Effector CD4-positive, alpha-beta T cell (primary cell): ENCODE measurements at places on chromosomes 11 and 22.

DNA sequence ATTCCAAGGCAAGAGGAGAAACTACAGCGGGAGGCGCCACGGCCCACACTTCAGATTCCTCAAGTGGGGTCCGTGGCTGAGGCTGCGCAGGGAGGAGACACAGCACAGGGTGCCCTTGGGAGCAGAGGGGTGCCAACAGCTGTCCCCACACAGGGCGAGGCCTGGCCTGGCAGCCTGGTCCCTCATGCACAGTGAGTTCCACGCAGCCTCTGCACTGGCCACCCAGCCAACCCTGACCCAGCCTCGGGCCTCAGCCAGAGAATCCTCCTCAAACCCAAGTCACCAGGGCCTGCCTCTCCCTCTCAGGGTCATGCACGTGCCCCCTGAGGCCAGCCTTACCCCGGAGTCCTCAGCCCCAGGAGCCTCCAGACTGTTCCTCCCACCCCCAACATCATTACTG, 22.4 kb upstream of the MOB2 start:
- DNase-seq: no peak

- DNase-seq: no peak
Measured at GRCh38 chr11:457111-457760, 7.2 kb downstream of the PTDSS2 start.

GRCh38 chr22:37215890-37216289, 3.6 kb upstream of the SSTR3 start:
- no peak for DNase-seq

- no peak for DNase-seq
Measured at GRCh38 chr11:35302398-35302797, 117.0 kb downstream of the SLC1A2 start.

- DNase-seq: peak; percentile 71
Measured at GRCh38 chr11:116791002-116791812, 472 bp downstream of the APOA5 start.

GRCh38 chr11:111688013-111688412, 78.2 kb downstream of the PPP2R1B start:
- DNase-seq: no peak

DNA sequence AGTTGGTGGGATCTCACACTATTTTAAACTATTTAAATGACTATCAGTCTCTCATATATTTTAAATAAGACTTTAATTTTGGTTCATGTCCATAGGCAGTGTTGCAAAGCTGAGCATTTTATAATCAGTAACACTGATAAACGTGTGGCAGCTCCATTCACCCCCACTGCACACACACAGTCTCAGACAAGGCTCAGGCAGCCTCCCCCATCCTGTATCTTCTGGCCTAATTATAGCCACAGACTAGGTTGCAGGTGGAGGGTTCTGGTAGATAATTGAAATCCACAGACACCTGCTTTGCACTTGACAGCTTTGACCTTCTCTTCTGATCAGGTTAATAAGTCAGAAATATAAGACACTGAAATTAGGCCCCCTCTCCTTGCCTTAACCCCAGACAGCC, 118.5 kb upstream of the LDLRAD3 start:
- DNase-seq: no peak

- no peak for DNase-seq
Measured at GRCh38 chr11:1749395-1750351, 722 bp downstream of the IFITM10 start.

DNA sequence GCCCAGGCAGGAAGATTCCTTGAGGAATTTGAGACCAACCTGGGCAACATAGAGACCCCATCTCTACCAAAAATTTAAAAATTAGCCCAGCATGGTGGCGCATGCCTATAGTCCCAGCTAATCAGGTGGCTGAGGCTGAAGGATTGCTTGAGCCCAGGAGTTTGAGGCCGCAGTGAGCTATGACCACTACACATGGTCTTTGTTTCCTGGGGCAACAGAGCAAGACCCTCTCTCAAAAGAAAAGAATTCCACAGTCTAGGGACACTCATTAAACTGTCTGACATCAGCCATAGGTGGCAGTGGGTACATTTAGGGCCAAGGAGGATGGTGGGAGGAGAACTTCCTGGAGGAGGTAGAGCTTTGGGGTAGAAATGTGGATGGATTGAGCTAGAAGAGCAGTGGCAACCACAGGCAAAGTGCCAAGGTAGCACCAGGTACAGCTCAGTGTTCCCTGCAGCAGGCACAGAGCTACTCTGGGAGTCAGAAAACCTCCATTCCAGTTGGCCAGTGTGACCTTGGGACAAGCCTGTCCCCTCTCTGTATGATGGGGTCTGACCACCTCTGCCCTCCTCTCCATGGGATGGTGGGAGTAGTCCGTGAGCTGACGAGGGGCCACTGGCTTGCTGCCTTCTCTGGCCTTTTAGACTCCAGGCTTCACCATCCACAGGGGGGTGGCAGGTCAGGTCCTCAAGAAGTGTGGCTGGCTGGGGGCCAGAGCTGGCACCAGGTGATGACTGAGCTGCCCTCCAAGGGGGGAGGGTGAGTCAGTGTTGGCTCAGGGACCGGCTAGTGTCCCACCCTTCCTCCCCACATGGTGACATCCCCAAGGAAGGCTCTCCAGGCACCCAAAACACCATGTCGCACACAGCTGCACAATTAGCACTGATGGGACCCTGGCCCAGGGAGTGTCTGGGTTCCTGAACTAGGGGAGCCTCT, 3.7 kb upstream of the CLCF1 start:
- DNase-seq: no peak

GRCh38 chr11:121716060-121716459, 263.3 kb upstream of the SORL1-AS1 start:
- no peak for DNase-seq

DNA sequence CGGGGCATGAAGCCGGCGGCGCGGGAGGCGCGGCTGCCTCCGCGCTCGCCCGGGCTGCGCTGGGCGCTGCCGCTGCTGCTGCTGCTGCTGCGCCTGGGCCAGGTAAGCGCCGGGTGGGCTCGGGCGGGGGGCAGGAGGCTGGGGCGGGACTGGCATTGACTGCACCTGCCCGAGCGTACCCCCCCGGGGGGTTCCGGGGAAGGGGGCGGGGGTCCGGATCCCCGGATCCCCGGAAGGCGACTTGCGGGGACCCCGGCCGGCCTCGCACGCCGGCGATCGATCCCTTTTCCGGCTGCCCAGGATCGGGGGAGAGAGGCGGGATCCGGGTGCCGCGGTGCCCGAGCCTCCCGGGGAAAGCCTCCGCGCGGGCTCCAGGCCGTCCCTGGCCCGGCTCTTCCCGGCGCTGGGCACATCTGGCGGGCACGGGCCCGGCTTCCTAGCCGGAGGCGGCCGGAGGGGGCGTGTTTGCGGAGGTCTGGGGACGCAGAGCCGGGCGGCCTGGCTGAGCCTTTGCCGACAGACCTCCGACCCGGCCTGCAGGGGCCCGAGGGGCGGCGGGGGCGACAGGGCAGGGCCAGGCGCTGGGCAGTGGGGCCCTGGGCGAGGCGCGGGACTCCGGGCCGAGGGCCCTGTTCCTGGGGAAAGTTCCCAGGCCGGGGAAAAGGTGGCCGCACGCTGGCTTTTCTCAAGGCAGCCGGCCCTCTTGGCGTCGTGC, 705 bp downstream of the PTPRJ start:
- no peak for DNase-seq

DNA sequence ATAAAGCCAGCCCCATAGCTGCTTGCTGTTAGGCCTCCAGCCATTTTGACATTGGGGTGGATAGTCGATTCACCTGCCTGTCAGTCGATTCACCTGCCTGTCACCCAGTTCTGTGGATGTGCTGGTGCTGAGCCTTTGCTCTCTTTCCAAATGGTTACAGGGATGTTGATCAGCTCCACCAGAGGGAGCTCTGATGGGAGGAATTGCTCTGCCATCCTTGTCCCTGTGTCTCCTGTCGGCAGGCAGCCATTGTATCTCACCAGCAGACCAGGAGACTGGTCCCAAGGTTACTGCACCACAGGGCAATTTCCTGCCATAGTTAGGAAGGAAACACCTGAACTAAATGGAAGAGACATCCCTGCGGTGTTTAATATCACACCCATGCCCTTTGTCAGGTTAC, 6.1 kb downstream of the MPEG1 start:
- DNase-seq: no peak

DNA sequence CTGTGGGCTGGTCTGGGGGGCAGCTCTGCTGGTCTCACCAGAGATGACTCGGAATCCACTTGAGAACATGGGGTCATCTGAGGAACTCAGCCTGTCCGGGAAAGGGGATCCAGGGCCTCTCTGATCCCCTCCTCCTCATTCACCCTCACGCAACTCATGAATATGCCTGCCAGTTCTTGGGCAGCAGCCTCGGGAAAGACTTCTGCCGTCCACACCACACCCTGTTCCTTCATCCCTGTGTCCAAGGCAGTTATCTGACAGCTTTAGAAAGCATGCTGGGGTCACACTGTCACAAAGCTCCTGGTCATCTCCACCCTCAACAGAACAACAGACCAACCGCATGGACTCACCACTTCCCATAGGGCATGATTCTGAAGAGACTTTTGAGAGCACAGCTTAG, 88.3 kb downstream of the AMOTL1 start:
- no peak for DNase-seq

DNA sequence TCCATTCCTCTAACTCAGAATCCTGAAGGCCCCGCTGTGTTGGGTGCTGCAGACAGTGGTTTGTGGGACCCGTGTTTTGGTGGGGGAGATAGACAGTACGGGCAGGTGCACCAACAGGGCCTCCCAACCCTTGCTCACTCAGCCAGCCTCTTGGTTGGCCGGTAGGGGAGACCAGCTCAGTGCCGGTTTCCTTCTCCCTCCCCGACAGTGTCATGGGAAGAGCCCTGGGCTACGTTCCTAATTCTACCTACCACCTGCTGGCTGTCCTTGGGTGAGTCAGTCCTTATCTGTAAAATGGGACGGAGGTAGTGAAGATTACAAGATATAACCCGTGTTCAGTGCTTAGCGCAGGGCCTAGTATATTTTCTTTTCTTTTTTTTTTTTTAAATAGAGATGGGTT, 5.9 kb downstream of the TMEM134 start:
- DNase-seq: no peak

DNA sequence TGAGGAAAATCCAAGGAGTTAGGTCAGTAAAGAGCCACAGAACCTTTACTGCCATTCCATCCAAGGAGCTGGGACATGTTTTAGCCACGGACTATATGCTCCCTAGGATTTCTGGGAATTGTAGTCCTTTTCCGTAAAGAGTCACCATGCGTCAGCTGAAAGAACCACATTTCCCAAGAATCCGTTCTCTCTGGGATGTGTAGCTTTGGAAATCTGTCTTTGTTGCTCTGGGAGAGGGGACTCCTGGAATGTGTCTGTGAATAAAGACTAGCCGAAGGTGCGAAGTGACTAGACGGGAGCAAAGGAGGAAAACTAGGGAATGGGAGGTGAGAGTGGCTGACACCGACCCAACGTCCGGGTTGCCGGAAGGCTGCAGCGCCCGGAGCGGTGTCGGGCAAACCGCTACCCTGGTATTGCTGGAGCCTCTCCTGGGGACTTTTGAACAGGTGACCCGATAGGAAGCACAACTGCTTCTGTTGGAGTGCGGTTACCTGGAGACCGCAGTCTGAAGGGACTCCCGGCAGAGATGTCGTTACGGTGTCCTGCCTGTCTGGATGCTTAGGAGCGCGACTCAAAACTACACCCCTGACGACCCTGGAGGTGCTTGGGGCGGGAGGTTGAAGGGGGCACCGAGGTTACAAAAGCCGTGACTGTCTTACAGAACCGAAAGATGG, at the start of gene IFTAP:
Gene IFTAP (plus strand): TSS at position 187 of the 674 bp plus-strand sequence. CDS start 15,602 bp downstream, outside the sequence.
- DNase-seq: no peak

DNA sequence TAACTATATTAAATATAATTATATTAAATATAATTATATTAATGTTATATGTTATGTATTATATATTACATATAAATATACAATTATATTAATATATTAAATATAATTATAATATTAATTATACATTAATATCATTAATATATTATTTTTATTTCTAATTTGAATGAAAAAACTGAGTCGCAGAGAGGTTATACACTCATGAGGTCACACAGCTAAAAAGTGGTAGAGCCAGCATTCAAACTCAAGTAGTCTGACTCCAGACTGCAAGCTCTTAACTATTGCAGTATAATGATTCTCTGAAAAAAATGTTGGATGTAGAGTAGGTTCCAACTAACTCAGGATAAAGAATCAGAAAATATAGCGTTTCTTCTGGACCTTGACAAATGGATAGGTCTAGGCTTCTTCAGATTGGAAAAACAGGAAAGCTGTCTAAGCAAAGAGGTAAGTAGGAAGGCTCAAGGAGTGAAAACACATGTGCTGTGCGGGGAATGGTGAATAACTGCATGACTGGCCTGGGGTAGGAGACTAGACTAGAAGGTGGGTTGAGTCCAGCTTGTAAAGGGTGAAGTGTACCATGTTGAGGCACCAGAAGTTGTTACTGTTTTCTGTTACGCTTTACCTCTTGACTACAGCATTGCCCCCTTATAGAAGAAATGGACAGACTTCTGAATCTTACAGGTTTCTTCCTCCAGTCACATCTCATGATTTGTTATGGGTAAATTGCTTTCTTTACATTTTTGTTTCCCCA, 80.3 kb downstream of the TRIM44 start:
- no peak for DNase-seq

- DNase-seq: no peak
Measured at GRCh38 chr11:60880643-60881282, 13.4 kb downstream of the ZP1 start.

DNA sequence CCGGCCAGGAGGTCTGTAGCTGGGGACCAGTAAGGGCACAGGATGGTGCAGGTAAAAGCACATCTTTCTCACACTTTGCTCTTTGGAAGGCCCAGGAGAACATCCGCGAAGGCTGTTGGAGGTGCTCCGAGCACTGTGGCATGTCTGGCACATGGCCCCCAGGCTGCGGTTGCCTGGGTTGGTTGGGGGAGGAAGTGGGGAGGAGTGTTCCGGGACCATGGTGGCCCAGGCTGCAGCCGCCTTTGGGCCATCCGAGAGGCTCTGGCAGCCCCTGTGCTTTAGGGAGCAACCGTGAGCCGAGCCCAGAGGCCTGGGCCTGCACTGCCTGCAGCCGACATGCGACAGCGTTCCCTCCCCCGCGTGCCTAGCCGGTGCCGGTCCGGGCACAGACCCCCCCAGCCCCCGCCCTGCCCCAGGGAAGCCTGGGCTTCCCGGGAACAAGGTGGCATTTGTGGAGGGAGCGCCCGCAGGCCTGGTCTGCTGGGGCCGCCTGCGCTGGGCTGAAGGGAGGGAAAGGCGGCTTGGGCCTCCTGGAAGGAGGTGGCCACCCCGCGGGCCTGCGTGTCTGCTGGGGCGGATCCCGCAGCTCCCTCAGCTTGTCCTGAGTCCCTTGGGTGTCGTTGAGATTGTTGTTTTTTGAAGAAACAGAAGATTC, 57.9 kb downstream of the GRAMD4 start:
- no peak for DNase-seq
